ENCODE measurements at places on chromosomes 11 and 22.
A peak's percentile ranks its signal among the peaks of the same experiment; 100 is the strongest.

GRCh38 chr11:105466582-105467228, 143.2 kb upstream of the GRIA4 start:
- no peak for DNase-seq

DNA sequence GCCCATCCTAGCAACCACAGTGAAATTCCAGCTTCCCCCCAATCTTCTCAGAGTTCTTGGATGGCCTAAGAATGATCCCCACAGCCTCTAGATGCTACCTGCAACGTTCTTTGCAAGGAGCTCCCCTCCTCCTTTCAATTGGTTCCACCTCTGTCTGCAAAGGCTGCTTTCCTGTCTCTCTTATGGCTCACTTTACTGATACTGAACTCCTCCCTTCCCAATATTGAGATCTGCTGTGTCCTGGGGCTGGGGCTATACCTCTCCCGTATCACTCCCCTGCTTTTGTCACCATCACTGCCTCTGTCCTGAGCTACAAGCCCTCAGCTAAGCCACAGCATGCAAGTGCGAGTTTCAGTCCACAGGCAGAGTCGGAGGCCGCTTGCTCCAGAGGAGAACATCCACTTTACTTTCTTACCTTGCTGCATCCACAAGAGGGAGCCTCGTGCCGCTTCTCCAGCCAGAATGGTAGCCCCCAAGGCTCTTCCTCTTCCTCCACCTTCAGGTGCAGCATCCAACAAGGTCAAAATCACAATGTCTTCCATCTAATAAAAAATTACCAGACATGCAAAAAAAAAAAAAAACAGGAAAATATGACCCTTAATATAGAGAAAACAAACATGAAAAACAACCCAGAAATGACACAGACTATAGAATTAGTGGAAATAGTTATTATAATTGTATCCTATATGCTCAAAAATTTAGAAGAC, 48.6 kb upstream of the TMEM45B start:
- DNase-seq, result peak; percentile 40

DNA sequence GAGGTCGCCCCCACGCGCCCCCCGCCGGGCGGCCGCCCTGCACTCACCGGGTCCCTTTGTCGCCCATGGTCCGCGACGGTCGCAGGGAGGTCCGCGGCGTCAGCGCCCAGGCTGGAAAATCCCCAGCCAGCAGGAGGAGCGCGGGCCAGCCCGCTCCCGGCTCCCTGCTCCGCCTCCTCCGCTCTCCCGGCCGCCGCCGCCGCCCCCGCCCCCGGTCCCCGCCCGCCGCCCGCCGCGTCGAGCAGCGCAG, at the start of gene ARRB1:
Gene ARRB1, minus strand, starts transcription at position 121 of the 250 bp plus-strand sequence. Its CDS starts 54 bp downstream, at position 67.
- peak; percentile 51 for DNase-seq

GRCh38 chr11:33982661-33983060, 68.9 kb upstream of the CAPRIN1 start:
- no peak for DNase-seq

GRCh38 chr11:35146074-35146521, 7.1 kb downstream of the CD44 start:
- DNase-seq, result no peak

DNA sequence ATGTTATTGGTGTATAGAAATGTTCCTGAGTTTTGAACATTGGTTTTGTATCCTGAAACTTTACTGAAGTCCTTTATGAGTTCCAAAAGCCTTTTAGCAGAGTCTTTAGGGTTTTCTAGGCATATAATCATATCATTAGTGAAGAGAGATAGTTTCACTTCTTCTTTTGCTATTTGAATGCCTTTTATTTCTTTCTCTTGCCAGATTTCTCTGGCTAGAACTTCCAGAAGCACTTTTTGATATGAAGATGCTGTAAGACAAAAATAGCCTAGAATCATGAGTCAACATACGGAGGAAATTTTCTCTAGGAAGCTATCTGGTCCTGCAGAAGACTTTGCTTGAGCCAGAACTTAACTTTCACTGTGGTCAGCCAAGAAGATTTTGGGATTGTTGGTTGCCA, 86.7 kb upstream of the IZUMO1R start:
- no peak for DNase-seq

DNA sequence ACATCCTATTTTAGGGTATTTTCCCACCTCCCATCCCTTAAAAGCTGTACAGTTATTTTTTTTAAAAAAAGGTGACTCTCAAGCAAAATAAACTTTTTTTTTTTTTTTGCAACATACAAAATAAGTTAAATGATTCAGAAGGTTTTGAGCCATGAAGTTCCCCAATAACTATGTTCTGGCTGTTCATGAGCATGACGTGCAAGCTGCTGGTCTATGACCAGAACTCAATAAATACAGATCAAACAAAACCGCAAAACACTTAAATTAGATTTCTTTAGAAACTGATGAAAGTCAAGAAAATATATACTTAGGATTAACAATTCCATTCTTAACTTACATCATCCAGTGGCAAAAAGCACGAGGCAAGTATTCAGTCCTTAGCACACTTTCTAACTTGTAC, 24.1 kb upstream of the CLNS1A start:
- no peak for DNase-seq

DNA sequence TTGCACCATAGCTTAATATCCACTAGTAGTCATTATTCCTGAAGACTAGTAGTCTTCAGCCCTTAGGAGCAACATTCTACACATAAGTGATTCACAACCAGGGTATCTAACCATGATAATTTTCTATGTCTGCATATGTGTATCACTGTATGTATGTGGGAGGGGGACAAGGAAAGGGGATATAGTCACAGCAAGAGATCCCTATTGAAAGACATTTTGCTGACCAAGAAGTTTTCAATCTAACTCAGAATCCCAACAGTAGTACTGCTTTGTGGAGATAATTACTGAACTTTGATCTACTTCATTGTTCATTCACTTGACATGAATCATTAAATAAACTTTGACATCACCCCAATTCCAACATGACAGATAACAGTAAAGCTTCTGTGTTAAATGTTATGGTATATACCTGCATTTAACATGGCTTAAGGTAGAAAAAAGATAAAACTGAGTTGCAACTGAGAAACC, 10.3 kb downstream of the PIK3C2A start:
- DNase-seq, result no peak

DNA sequence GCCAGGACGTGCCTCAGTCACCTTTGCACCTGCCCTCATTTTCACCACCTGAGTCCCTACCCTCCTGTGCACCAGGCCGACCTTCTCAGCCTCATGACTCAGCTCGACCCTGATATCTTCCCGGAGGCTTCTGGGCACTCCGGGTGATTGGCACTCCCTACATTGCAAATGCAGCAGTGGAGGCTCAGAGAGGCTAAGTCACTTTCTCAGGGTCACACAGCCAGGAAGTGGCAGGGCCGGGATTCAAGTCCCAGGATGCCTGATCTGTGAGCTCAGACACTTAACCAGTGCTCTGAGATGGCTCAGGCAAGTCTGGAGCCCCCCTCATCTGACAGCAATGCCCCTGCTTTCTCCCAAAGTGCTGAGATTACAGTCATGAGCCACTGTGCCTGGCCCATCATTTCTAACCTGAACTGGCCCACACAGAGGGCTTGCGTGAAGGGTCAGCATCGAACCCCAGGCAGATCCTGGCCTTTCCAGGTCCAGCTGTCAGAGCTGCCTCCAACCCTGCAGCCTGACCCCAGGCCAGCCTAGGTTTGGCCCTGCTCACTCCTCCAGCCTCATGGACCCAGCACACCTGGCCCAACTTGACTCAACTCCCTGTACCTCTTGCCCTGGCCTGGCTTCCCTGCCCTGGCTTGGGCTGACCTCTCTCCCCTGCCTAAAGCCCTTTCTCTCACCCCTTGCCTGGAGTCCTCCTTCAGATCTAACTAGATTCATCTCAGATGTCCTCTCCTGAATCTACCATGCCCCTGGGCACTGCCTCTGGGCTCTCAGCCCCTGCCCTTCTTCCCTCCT, 40.7 kb upstream of the RTL6 start:
- no peak for DNase-seq

- peak; percentile 39 for DNase-seq
Measured at GRCh38 chr11:1546536-1547466, 25.3 kb downstream of the DUSP8 start.

GRCh38 chr11:99162819-99163218, 142.1 kb downstream of the CNTN5 start:
- DNase-seq, result no peak

- no peak for DNase-seq
Measured at GRCh38 chr11:61083601-61084147, 18.6 kb upstream of the CD5 start.

- no peak for DNase-seq
Measured at GRCh38 chr11:112885744-112886433, 75.3 kb upstream of the NCAM1 start.

GRCh38 chr11:57214494-57214893, 22.6 kb downstream of the APLNR start:
- peak; percentile 43 for DNase-seq

DNA sequence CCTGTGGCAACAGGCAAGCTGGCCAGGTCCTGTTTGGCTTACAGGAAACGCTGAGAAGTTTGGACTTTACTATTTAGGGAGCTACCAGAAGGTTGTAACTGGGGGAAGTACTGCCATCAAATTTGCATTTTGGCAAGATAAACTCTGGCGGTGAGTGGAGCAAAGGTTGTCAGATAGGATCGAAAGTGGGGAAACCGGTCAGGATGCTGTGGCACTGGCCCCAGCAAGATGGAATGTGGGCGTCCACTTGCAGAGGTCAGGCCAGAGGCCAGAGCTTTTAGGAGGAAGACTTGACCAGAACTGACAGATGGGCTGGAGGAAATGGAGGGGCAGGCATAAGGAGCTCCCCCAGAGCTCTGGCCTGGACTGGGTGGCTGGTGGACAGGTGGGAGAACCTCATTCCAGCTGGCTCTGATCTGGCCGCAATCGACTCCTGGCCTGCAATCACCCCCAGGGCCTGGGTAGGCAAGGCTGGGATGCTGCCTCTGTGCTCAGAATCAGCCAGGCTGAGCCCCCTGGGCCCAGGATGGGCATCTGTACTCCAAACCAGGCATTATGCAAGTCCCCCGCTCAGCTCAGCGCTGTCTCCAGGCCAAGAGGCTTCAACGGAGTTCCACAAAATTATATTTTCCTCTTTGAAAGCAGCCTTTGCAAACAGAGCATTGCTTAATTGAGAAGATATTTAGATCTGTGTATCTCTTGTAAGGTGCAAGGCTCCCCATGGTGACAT, 178.3 kb upstream of the NECTIN1 start:
- DNase-seq, result peak; percentile 41

- no peak for DNase-seq
Measured at GRCh38 chr11:69705351-69705811, 1.6 kb upstream of the FGF19 start.

GRCh38 chr22:46297151-46297812, 612 bp downstream of the GTSE1 start:
- peak; percentile 45 for DNase-seq

DNA sequence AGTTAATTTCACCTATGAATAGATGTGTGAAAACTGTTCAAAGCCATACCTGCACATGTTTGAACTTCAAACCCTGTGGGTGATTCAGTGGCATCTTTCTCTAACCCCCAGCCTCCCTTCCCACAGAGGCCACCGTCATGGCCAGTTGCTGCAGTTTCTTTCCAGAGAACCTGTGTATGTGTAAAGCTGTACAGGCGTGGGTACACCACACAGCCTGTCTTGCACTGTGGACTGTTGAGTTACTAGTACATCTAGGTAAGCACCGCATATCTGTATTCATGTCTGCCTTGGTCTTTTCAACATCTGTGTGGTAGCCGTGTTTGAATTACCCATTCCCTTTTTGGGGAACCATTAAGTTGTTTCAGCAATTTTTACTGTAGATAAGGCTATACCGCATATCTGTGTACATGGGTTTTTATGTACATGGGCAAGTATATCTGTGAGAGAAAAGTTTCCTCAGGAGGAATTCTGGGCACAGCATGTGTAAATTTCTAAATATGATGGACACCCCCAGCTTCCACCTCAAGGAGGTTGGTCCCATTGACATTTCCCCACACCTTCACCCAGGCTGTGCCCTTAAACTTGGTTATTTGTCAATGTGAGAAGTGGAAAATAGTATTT, 13.9 kb downstream of the NEAT1 start:
- DNase-seq, result no peak

- DNase-seq, result no peak
Measured at GRCh38 chr11:73269459-73270015, 2.6 kb upstream of the P2RY6 start.

GRCh38 chr11:95108159-95108611, 18.5 kb downstream of the ENDOD1 start:
- DNase-seq, result no peak

DNA sequence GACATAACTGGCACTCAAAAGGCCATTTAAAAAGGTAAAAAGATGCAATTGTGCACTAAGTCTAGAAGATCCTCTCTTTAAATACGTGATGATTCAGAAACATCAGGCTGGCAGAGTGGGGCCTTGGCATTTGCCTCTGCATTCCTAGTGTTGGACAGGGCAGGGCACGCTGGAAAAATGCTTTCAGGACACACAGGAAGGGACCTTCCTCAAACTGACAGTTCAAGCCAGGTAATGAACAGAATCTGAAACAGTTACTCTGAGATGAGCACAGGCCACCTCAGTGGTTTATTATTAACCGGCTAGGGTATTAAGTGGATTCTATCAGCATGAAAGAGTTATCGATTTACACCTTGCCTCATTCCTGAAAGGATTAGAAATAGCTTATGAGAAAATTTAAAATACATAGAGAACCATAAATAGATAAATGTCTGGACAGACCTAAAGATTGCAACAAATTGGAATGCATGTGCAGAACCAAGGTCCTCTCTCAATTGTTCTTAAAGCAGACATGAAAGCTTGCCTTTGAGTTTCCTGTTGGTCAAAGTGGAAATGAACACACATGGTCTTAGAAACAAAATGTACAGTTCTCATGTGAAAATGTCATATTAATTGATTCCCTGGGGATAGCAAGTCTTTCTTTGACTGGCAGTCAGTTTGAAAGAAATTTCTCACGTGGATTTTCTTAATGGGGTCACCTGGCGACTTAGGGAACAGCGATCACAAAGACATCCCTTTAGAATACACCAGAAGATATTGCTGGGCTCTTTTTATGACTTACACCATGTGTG, 21.5 kb upstream of the CSNK2A3 start:
- no peak for DNase-seq
